ENCODE measurements at places on chromosomes 2 and 18.

DNA sequence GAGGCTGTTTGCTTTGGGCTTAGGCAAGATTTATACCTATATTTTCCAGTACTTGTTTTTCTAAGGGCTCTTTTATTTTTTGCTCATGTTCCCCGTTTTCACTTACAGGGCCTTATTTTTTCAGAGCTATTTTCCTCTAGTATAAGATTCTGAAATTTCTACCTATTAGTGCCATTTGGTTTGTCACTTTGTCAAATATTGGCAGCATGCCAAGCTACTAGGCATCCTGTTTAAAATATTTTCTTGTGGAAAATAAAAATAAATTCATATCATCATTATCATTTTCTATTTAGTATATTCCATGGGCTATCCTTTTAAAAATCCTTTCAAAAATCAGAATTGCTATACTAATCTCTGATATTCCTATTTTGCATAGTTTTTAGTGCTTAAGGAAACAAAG, 64.8 kb upstream of the CHST9 start:
- DNase-seq: no peak

GRCh38 chr2:29260142-29260772, 145.0 kb downstream of the CLIP4 start:
- DNase-seq: no peak

- DNase-seq: no peak
These were observed 2.9 kb downstream of the IL18R1 start for GRCh38 chr2:102358496-102358895.

GRCh38 chr2:10448576-10449485, 704 bp upstream of the ODC1 start:
- peak; percentile 89 for DNase-seq

- DNase-seq: no peak
These were observed 36.5 kb downstream of the GKN2 start for GRCh38 chr2:68916226-68916625.

GRCh38 chr2:159714247-159714930, 2.1 kb downstream of the MARCHF7 start:
- no peak for DNase-seq

DNA sequence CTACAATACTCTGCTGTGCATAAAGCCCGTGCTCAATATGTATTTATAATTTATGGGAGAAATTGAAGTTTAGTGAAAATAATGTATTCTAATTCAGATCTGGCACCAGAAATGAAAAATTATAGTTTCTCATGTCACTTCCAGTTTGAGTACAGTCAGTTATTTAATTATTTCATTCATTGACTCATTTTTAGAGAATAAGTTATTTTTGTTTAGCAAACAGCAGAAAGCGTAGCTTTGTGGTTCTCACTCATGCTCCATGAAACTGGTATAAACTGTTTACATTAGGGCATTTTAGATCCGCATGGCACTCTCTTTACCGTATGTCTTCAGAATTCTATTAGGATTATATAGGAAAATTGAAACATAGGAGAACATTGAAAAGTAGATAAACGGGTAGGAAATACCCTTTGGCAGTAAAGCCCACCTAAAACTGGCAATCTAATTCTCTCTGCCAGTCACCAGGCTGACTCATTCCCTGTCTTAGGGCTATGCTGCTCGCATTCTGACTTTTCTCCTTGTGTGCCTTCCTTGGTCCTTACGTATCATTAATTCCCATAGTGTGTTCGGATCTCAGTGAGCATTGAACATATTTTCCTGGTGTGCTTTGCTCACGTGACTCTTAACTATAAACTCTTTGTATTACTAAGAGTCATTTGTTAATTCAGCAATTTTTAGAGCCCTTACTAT, 106.0 kb downstream of the ZNF236 start:
- DNase-seq: no peak

DNA sequence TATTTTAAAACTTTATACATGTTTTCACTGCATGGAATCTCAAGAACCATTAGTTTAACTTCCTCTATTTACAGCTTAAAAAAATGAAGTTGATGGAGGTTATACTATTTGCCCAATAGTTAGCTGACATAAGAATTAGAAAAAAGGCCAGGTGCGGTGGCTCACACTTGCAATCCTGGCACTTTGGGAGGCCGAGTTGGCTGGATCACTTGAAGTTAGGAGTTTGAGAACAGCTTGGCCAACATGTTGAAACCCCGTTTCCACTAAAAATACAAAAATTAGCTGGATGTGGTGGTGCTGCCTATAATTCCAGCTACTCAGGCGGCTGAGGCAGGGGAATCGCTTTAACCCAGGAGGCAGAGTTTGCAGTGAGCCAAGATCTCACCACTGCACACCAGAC, 125.1 kb upstream of the CDH19 start:
- no peak for DNase-seq
